NCI-H1694 (cell line): ENCODE measurements at places on chromosomes 2 and 18.

DNA sequence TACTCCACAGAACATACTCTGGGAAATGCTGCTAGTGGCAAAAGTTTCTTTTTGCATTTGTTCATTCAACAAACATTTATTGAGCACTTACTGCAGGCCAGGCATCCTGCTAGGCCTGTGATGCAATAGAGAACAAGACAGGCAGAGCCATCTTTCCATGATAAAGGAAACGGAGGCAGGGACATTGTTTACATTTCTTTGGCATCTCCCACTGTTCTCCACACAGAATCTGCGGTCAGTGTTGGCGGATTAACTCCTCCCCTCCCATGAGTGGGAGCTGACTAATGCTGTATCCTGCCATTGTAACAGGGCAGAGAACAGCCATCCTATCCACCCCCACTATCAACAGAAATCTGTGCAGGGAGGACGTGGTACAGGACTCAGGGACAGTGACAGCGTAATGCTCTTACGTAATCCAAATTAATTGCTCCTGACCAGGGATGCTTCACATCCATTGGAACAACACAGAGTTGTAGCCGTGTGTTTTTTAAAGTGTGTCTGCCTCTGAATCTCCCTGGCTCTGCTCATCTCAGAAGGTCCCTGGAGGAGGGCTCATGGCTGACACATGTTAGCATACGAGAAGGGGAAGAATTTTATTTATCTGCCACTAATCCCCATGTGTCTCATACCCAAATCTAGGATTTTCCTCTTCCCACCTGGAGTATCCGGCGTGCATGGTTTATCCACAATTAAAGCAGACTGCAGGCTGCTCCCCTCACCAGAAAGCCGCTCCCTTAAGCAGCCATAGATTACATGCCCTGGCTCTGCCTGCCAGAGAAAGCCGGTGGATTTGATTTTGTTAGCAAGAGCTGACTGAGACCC lies 32.3 kb downstream of the STEAP3 start:
- no peak for DNase-seq

- DNase-seq = no peak
Measured at GRCh38 chr18:6431659-6432318, 17.1 kb upstream of the L3MBTL4 start.

DNA sequence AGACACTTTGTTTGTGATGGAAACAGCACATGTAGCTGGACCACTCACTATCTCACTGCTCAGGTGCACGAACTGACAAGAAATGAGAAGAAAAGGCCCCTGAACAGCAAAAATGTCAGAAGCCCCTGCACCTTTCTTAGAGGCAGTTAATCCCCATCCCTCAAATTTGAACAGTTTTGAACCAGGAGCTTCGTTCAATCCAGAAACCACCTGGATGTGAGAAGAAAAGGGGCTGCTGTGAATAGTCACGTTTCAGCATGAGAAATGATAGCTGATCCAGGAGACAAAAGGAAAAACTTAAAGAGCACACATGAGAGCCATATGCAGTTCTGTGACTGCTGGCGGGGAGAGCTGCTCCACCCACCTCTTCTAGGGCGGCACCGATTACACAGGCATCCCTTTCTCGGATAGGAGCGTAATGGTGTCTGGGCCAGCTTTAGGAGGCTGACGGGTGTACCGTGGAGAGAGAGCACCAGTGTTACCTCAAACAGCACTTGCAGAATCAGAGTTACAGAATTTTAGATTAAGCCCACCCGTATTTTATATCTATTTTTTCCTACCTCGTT lies 117.0 kb upstream of the EML6 start:
- DNase-seq = no peak

DNA sequence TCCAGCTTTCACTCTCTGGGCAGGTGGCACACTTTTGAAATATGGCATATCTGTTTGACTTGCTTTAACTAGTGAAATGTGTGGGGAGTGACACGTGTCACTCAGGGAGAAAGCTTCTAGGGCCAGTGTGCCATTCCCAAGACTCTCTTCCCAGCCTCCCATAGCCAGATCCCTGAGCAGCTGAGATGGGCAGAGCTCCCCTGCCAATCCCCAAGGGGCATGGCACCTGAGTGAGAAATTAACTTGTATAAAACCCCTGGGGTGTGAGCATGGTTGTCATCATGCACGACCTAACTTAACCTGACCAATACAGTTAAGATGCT lies 39.0 kb upstream of the MARCO start:
- DNase-seq = no peak

- DNase-seq = peak; percentile 50
Measured at GRCh38 chr2:210199186-210199765, 26.0 kb downstream of the ACADL start.

- peak; percentile 30 for DNase-seq
Measured at GRCh38 chr18:8988260-8988871, 114.1 kb upstream of the NDUFV2 start.

DNA sequence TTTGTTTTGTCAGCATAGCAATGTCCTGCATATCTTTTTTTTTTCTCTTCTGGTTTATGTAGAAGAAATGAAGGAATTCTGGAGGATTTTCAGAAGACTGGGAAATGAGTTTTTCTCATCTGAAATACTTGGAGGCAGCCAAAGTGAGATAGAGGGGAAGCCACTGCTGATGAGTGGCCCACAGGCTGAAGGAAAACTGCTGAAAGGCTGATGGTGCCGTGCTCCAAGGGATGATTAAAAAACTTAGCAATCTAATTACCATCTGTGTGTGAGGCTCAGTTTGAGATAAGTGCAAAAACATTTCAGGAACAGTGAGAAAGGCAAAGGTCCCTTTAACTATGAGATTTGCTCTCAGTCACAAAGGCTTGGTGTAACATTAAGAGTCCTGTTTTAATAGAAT lies 98.5 kb downstream of the EVA1A start:
- DNase-seq = no peak

- peak; percentile 81 for DNase-seq
Measured at GRCh38 chr2:241649404-241649803, 11.9 kb downstream of the ATG4B start.

DNA sequence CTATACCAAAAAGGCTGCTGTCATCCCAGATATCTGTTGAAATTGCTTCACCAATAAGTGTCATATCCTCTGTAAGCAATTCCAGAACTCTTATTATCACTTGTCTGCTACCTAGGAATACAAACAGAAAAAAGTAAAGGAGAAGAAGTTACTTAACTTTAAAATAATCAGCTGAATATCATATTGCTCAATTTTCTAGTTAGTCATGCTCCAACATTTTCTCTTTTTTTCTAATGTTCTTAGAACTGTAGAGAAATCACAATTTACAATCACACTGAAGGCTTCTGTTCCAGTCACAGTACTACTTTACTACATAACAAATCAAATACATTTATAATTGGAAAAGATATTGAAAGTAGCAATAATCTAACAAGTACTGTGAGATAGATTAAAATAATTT lies 17.4 kb downstream of the RTTN start:
- no peak for DNase-seq

GRCh38 chr2:2754940-2755339 lies 423.9 kb upstream of the MYT1L start:
- no peak for DNase-seq

DNA sequence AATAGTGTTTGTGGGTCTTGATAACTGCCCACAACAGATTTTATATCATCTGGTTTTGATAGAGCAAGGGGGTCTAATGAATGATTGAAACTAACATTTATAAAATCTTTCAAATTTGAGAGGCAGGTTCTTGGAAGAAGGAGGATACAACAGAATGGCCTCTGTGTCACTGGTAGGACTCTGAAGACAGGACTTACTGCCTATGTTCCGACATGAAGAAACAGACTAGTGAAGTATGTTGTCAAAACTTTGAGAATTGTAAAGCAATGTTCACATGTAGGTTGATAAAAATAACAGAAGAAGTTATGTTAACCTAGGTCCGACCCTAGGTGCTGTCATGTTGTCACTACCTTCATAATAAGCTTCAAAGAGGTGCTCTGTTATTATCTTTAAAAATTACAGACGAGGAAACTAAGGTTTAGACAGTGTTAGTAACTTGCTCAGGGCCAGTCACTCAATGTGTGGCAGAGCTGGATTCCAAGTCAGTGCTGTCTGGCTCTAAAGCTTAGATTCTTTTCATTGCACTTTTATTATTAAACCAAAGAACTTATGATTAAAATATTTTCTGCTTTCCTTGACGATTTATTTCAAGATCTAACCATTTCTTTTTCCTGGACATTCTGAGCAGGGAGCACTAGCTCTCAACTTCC lies 146.2 kb downstream of the RPIA start:
- no peak for DNase-seq

- no peak for DNase-seq
Measured at GRCh38 chr2:8193686-8194615, 487.9 kb upstream of the ID2 start.

DNA sequence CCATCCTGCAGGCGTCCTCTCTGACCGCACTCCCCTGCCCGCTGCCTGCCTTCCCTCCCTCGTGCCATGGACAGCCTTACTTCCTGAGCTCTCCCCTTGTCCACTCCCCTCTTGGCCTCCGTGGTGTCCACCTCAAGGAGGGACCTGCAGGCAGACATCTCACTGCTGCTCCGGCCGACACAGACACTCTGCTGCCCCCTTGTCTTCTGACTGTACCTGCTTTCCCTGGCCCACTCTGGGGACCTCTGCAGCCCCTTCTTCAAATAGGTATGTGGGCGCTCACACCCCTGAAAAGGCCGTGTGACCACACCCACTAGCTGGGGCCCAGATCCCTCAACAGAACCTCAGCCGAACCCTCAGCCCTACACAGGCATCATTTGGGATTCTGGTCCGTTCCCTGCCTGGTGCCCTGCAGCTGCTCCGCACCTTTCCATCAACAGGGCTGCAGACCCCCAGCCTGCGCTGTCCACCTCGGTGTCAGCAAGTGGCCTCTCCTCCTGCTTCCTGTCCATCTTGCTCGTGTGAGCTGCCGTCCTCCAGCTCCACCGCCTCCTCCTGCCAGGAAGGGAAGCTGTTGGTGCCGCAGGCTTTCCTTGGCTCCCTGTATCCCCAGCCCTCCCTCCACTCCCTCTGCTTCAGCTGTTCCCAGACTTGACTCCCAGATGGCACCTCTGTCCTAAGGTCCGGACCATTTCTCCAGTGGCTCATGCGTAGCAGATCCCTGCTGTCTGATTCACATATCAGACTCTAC lies 94.1 kb downstream of the KLHL29 start:
- DNase-seq = peak; percentile 20

GRCh38 chr2:64489081-64489751 lies 34.9 kb upstream of the AFTPH start:
- no peak for DNase-seq

DNA sequence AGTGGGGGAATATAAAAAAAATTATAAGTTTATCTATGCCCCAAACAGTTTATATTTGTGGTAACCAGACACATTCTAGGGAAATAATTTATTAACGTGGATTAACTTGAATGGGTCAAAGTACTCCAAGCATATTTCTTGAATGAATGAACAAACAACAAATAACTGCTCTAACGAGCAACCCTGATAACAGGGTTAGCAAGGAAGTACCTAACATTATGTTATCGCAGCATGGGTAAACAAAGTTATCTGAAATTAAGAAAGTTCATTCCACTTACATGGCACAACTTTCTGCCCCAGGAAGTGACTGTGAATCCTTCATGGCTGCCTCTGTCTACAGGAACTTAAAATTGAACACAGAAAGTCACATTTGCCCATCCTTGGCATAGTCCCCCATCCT lies 812.9 kb upstream of the ACVR2A start:
- no peak for DNase-seq

DNA sequence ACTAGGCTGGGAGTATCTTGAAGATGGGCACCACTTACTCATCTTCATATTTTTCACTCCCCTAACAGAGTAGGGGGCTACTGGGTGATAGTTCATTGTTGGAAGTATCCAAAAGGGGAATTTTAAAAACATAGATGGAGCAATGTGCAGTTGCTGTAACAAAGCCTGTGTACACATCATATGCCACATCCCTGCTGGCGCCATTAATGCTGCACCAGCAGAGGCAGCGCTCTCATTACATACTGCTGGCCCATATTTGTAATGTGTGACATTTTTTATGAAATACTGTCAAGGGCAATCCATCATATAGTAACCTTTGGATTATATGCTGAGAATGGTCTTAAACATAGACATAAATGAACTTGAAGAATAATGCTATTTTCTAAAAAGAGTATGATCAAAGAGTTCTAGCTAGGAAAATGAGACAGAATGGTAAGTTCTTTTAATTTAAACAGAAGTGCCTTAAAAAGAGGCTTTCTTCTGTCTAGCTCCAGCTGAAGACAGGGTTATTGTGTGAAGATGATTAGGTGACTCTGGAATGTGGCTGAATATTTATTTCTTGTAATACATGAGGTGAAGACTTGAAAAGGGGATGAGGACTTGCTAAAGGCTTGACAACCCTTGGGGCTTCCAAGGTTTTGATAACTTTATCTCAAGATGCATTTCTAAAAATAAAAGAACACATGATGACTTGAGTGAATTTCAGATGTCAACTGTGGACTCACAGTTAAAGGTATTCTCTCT lies 2.4 kb upstream of the TMEM178A start:
- DNase-seq = no peak

DNA sequence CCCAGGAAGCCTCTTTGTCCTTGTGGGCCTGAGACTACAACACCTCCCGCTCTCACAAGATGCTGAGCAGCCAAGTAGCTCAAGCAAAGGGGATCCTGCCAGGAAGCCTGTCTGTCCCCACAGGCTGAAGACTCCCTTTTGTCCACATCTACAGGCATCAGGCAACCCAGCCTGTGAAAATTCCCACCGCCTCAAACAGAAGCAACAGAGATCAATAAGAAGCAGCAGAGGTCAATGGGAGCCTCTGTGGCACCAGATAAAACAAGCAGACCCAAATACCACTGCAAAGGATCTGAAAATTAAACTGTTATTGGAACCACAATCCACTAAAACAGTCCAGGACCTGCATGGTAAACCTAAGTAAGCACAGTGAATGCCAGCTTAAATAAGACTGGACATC lies 48.5 kb downstream of the ASXL2 start:
- no peak for DNase-seq

DNA sequence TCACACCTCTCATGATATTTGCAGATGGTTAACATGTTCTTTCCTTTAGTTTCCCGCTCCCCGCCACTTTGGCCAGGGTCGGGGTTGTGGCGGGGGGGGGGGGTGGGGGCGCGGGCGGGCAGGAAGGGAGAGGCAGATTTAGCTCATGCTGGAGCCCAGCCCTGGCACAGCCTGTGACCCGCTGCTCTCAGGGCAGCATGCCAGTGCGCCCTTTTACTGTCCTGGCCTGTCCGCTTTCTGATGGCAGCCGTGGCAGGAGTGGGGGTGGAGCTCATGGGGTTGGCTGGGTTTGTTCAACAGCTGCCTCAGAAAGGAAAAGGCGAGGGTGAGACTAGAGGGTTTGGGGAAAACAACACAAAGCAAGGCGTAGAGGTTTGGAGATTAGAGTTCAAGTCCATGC lies 56.1 kb downstream of the TNP1 start:
- DNase-seq = no peak

- DNase-seq = no peak
Measured at GRCh38 chr2:73701968-73702665, 35.0 kb downstream of the TPRKB start.

DNA sequence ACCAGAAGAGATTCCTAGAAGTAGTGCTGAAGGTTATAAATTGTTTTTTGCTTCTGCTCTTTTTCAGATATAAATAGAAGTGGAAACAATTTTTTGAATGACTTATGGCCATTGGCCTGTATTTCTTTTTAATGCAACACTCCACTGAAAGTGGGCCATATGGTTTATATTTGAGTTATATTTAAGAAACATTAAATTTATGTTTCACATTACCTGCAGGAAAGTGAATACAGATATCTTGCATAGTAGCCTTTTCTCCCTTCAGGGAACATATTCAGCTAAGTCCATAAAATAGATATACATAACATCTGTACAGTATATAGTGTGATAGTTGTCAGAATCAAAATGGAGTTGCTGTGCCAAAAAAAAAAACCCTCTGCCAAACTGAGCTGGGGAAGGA lies 53.1 kb upstream of the EFEMP1 start:
- no peak for DNase-seq
